ENCODE measurements at places on chromosomes 12 and 14. TPM values are rescaled to one million over a fixed set of nuclear protein-coding genes. Genes with fewer than 3 reads are reported as not detected.

DNA sequence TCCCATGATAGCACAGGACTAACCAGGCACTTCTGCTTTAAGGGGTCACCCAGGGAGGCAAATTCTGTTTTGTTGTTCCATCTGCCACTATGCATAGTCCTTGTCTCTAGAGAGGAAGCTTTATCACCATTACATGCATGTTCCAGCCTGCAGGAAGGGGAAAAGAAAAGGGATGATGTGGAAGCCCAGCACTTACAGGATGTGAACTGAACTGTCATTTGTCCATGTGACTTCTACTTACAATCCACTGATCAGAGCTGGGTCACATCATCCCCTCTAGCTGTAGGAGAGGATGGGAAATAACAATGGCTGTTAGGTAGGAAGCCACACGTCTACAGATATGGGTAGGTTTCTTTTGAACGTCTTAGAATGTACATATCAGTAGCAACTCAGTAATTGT, 203.1 kb downstream of the PTPRO start:
- DNase-seq, result no peak

DNA sequence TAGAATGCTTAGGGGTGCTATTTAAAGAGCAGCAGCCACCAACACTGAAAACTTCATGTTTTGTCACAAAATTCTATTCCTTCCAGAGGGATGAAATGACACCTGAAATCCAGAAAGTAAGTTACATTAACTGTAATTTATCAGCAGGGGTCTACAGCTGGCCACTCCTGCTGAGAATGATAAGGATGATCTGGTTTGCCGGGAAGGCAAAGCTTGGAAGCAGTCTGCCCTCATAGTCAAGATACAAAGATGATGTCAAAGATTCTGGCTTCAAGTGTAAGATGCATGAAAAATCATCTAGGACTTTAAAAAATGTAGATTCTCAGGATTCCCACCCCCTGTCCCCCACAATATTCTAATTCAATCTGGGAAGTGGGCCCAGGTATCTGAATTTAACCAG, 58.4 kb downstream of the DCAF5 start:
- no peak for DNase-seq

GRCh38 chr14:58637391-58638230, at the start of gene DACT1:
TSS of gene DACT1 (plus strand) at chr14:58637962. CDS start at chr14:58638203, 241 bp downstream.
- no peak for DNase-seq

DNA sequence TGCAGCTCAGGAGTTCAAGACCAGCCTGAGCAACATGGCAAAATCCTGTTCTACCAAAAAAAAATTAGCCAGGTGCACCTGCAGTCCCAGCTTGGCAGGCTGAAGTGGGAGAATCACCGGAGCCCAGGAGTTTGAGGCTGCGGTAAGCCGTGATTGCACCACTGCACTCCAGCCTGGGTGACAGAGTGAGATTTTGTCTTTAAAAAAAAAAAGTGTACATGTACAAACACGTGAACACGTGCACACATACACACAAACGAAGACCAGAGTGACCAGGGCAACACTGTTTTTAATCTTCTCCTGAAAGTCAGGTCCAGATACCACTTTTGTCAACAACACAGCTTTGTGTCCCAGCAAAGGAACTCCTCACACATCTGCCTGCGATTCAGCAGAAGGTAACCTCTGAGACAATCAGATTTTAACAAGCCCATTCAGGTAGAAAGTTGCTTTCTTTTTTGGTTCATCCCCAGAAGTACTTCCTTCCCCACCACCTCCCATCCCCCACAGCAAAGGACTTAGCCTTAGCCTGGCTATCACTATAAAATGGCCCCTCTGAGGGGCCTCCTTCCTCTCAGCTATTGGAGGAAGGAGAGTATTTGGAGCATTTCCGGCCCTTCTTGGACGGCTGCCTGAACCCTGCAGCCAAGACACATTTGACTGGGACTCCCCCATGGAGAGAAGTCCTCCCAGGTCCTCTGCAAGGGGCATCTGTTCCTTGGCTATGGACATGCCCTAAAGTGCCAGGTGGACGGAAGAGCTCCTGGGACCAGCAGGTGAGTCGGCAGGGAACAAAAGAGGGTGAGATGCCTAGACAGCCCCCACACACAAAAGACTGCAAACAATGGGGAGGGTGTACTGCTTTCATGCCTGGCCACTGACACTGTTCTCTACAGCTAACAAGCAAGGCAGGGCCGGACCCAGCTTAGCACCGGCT, 9.8 kb downstream of the CTDSP2 start:
- peak; percentile 83 for DNase-seq

DNA sequence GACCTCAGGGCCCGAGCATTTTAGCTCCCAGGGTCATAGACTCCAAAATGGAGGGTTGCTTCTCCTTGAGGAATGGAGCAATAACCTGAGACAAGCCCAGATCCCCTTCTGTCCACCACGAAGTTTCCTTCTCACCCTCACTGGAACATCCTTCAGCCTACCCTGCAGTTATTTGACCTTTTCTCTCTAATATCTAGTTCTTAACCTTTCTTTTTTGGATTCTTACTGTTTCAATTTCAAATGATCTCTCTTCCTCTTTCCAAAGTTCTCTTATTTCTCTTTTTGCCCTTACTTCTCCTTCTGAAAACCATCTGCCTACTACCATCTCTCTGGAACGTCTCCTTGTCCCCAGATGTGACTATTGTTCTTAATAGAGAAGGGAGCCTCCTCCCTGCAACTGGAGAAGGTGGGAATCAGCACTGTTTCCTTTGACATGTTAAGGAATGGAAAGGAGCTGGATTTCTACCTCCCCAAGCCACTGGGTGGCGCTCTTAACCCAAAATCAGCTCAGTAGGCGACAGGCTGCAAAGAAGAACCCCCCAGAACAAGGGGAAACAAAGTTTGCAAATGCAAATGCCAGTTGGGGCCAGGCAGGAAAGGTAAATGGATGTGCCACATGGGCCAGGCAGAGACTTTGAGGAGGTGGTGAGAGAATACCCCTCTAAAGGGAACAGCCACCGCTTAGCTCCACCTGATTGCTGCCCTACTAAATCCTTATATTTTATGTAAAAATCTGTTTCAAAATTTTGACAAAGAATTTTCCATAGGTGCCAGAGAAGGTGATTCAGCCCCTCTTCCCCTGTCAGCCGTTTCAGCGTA, 22.4 kb upstream of the PDE1B start:
- DNase-seq, result peak; percentile 47

- no peak for DNase-seq
These were observed 15.9 kb downstream of the NCOR2 start for GRCh38 chr12:124551268-124552144.

DNA sequence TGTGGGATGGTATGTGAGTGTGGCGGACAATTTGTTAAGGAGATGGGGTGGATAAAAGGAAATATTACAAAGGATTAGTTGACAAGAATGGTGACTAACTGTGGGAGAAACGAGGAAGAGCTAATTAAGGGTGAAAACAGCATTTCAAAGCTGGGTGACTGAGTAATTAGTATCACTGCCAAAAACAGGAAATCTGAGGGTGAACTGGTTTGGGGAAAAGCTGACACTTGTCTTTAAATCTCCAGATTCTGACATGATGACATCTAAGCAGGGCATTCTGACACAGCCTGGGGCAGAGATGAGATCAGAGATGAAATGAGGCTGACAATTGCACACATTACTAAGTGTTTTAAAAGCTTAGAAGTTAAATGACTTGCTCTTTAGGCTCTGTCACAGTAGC, 42.4 kb upstream of the CCDC175 start:
- no peak for DNase-seq

- peak; percentile 27 for DNase-seq
These were observed 34.2 kb downstream of the ZFYVE21 start for GRCh38 chr14:103749860-103750259.

DNA sequence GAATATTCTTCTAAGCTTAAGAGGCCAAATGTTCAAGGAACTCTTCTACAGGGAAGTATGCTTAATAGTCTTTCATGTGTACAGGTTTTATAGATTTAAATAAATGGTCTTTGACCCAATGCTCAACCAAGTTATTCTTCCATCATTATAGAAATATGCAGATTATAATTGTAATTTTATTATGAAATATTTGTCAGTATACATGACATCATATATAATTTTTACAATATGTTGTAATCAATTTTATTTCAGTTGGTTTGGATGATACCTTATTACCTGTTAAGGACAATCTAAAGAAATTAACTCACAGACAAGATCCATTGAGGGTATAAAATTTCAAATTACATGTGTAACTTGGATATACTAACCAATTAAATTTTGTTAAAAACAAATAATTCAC, 1278.3 kb downstream of the SLC16A7 start:
- DNase-seq, result no peak

DNA sequence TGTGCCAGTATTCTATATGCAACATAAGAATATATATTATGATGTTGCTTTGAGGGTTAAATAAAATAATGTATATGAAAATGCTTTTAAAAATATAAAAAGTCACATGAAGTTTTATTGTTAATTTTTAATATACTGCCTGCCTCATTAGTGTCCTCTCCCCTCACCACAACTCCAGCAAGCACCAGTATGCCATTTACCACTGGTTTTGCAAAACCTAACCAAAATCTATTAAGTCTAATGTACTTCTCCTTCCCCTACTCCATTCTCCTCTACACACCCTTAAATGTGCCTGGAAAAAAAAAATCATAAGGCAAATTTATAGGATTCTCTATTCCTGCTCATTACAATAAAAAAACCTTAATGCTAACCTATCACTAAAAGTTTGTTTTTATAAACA, 24.0 kb upstream of the GNG2 start:
- DNase-seq, result no peak

DNA sequence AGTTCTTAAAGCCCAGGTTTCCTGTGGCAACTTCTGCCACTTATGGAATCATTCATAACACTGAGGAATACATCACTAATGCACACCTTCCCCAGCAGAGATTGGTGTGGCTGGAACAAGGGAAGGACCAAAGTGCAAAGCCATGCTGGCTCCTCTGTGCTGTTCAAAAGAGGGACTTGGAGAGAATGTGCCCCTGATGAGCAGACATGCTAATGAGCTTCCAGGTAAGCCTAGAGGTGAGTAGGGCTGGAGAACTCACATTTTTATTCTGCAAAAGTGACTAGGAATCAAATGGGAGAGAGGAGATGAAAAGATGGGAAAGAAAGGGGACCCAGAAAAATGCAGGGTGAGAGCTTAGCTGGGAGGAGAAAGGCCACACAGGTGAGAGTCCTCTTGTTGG, 289.7 kb downstream of the TTC8 start:
- no peak for DNase-seq

AMDHD1 gene
- total RNA-seq, result 2.6 TPM

GYS2 gene
- not detected for total RNA-seq

LRFN5 gene
- not detected for total RNA-seq

DDX47 gene
- 50.4 TPM for total RNA-seq
